Cerebellum (tissue), 4 donors: ENCODE measurements at places on chromosomes 16 and 17. TPM values are rescaled to one million over a fixed set of nuclear protein-coding genes. Genes with fewer than 3 reads are reported as not detected.

GRCh38 chr17:77963441-77963840 is 4.9 kb downstream of the TNRC6C start:
- peak; percentile 48 for DNase-seq

KRTAP9-6 gene
- total RNA-seq, result not detected

DNA sequence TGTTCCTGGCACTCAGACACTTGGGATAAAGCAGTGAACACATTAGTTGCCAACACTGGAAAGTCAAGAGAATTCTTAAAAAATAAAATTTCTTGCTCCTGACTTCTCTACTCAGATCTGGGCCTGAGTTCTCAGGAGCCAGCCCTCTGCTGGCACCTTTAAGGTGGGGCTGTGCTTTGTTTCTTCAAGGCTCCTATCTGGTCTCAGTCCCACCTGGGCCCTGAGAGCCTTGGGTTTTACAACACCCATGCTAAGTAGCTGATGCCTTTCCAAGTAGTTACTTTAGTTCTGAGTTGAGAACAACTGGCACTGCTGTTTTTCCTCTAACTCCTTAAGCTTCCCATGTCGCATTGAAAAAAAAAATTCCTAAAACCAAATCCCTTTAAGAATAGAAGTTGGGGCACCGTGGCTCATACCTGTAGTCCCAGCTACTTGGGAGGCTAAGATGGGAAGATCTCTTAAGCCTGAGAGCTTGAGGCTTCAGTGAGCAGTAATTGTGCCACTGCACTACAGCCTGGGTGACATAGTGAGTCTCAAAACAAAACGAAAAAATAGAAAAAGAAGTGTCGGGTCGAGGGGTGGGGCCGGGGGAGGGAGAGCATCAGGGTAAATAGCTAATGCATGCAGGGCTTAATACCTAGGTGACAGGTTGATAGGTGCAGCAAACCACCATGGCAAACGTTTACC is 16.6 kb downstream of the CHAD start:
- DNase-seq, result no peak

DNA sequence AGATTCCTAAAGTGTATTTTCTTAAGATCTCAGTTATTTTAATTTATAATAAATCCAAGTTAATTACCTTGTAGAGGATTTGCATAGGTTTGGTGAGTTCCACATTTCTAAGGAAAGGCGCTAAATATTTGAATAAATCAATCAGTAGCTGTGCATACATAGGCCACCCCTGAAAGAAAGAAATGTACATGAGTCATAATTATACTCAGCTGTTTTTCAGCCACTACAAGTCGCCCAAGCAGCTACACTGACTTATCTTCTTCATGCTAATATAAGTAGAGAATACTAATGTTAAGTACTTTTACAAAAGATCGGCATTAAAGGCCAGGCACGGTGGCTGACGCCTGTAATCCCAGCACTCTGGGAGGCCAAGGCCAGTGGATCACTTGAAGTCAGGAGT is 14.9 kb downstream of the SETD6 start:
- DNase-seq, result no peak

DNA sequence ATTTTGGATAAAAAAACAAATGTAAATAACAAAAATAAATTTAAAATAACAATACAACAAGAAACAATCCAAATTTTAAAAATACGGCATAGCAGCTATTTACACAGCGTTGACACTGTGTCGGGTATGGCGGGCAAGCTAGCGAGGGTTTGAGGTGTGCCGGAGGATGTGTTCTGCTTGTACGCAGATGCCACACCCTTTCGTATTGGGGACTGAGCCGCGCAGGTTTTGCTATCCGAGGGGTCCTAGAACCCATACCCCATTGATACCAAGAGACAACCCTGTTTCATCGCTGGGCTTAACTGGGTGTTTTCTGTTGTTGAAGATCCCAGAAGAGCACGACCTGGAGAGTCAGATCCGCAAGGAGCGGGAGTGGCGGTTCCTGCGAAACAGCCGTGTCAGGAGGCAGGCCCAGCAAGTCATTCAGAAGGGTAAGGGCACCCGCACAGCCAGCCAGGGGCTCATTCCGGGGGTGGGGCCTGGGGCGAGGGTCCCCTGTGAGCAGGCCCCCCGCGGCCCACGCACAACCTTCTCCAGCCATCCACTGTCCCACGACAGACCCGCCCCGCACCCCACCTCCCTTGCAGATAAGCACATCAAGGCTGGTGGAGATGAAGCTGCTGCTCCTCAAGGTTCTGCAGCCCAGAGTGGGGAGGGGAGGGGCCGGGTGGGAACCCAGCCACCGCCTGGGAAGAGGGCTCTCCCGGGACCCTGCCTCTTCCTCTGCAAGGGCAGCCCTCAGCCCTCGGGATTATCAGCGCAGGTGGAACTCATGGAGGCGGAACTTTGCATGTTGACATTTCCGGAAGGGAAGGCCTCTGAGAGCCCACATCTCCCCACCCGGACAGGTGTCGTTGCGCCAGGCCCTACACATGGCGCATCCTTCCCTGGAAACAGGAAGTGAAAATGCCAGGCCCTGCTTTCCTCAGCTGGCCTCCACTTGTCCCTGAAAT is 51.2 kb upstream of the CHMP6 start:
- no peak for DNase-seq

DNA sequence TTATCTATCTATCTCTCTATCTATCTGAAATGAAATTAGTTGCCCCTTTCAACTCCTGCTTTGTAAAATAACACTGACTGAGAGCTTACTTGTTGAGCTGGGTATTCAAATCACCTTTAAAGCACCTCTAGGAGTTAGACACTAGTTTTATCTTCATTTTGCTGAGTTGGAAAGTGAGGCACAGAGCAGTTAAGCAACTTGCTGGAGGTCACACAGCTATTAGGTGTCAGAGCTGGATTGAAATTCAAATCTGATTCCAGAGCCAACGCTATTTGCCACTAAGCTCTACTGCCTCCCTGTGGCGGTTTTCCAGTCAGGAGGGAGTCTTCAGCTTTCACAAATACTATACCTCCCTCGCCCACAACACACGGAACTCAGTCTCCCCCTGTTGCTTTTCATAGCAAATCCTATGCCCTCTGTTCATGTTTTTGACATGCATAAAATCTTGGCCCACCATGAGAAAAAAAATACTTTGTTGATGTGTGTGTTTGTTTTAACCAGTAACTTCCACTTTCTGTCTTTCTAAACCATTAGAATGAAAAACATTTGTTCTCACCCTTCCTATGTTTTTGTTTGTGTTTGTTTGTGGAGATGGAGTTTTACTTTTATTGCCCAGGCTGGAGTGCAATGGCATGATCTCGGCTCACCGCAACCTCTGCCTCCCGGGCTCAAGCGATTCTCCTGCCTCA is 74.8 kb upstream of the SMURF2 start:
- no peak for DNase-seq

HS3ST2 gene
- total RNA-seq, result 6.3 TPM

GRCh38 chr16:3825103-3825502 is 55.4 kb downstream of the CREBBP start:
- DNase-seq, result no peak

IRX3 gene
- 11.4 TPM for total RNA-seq

DNA sequence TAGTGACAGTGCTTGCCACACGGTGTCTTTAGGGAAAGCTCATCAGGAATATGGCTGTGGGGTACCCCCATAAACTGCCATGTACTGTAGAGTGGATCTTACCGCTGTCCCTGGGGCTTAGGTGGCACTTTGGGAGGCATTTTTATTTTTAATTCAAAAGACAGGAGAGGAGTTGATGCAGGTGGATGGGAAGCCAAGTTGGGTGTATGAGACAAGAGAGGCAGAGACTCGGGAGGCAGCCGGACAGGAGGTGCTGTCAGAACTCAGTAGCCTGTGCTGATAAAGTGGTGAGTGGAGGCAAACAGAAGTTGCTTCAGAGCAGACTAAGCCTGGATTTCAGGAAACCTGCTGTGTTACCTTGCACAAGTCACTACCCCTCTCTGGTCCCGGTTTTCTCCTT is 185.9 kb downstream of the TMEM132E start:
- DNase-seq, result no peak

TEX19 gene
- not detected for total RNA-seq

DNA sequence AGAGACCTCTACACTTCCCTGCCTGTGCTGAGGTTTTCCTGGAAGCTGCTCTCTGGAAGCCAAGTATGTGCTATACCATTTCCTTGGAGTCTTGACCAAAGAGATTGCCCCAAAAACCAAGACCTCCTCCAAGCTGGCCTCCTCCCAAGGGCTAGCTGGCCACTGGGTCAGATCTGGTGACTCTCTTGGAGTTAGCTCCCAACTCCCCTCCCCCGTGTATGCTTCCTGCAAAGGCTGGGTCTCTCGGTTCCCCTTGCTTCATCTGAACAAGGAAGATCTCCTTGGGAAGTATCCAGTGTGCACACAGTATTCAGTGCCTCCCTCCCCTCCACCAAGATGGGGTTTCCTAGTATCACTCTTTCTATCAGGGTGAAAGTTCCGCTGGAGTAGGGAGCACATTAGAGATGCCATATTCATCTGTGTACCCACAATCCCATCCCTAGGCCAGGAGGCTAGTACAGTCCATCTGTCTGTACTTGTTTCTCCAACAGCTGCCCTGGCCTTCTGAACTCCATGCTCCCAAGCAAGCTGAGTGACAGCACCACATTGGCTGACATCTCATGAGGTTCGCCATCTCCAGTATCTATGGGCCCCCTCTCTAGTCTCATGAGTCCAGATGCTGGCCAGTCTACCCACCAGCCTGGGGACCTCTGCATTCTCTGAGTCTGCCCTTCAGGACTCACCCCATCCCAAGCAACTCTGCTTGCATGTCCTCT is 3.2 kb downstream of the GAS7 start:
- DNase-seq, result no peak

DNA sequence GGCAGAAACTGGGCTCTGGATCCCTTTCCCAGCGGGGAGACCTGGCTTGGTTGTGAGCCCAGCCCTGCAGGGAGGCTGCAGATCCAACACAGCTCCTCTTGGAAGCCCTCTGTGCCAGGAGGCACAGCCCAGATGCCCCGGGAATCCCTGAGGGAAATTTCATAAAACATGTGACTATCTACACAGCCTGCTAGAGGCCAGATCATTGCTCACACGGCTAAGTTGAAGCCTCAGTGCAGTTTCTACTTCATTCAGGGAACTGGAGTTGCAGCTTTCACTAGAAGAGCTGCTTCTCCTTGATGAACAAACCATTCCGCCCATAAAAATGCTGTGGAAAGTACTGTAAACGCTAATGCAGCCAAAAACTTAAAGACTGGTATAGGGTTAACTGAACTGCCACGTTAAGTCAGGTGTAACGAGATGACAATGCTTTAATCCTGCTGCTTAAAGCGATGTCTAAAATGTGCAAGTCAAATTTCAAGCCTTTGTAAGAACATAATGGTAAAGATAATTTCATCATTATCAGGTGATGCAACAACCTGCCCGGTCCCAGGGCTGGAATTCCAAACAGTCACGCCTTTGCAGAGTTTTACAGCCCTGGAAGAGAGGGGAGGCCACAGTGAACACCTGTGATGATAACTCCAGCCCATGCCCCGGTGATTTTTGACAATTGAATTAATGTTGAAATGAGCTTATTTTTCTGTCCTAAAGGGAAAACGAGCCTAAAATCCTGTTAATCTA is 172.5 kb downstream of the ZFHX3 start:
- peak; percentile 39 for DNase-seq

- no peak for DNase-seq
These were observed 63.0 kb downstream of the SMG6 start for GRCh38 chr17:2240541-2240940.

GRCh38 chr16:83653785-83654184 is 154.0 kb upstream of the HSBP1 start:
- DNase-seq, result no peak

NECAB2 gene
- total RNA-seq, result 15.4 TPM

NT5M gene
- 2.1 TPM for total RNA-seq

GRCh38 chr17:61669522-61669921 is 78.5 kb upstream of the NACA2 start:
- DNase-seq, result no peak

DNA sequence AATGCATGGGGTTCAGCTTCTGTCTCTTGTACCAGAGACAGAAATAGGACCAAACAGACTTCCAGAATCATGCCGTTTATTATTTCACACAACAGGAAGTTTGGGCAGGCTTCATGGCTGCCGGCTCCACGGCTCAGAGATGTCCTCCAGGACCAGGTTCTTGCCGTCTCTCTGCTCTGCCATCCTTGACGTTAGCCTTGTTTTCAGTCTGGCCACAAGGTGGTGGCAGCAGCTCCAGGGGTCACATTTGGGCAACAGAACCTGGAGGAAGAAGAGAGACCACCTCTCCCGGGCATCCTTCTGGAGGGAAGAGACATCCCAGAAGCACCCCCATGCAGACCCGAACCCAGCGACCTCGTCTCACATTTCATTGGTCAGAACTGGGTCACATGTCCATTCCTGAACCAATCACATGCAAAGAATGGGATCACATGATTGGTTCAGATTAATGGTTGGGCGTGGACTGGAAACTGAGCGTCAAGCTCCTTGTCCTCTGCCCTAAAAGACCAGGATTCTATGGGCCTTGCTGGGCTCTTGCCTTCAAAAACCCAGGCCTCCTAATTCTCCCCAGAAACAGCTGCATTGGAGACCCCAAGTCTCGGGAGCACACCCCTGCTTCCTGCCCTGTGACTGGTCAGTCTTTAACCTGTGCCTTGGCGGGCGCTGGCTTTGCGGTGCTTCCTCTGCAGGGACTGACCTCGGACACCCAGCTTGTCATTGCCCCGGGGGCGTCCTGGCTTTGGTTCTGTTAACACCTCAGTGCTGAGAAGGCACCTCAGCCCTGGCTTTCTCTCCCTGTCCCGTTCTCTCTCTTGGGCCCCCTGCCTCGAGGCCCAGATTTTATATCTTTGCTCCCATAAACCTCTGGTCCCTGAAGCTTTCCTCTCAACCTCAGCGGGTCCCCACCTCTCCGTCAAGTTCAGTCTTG is 63.3 kb downstream of the IRF8 start:
- DNase-seq, result no peak

GRCh38 chr16:660459-661183 is 7.3 kb upstream of the RHOT2 start:
- peak; percentile 93 for DNase-seq

GRCh38 chr17:81923302-81924260 is 4.0 kb downstream of the MAFG start:
- no peak for DNase-seq

DNA sequence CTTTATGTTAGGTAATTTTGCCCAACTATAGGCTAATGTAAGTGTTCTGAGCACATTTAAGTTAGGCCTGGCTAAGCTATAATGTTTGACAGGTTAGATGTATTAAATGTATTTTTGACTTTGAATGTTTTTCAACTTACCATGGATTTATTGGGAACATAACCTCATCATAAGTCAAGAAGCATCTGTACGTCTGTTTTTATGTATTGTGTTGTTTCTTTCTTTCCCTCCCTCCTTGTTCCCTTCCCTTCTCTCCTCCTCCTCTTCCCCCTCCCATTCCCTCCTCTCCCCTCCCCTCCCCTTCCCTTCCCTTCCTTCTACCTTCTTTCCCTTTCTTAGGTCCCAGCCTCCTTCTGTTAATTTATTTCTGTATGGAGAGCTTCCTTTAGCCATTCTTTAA is 9.2 kb downstream of the CFAP97D1 start:
- no peak for DNase-seq

PIK3R5 gene
- total RNA-seq, result 1.2 TPM

- no peak for DNase-seq
These were observed 191.9 kb upstream of the KCNJ16 start for GRCh38 chr17:69883120-69883519.

GRCh38 chr16:12067714-12068401 is 91.3 kb downstream of the SNX29 start:
- peak; percentile 72 for DNase-seq
